Thyroid gland (tissue), 4 donors: ENCODE measurements at places on chromosomes 3 and 15. TPM values are rescaled to one million over a fixed set of nuclear protein-coding genes. Genes with fewer than 3 reads are reported as not detected.

CPB1 gene
- not detected for total RNA-seq

GRAMD2A gene
- total RNA-seq: 26.9 TPM

DNA sequence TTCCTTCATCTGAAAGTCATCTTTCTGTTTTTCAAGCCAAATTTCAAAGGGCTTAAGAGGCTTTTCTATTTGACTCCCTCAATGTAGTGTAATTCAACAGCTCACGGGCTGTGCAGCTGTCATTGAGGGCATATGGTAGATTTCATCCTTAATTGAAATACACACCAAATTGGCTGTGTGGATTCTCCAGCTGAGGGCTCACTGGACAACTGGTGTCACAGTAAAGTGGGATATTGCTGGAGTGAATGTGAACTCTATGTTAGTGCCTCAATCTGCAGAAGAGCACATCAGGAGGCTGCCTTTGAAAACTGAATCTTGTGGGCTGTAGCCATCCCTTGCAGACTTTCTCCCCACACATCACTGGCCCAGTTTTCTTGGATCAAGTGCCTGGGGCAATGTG lies 120.1 kb downstream of the GALK2 start:
- no peak overlapping the region for H3K27ac ChIP-seq
- H3K4me3 ChIP-seq: no peak overlapping the region
- DNase-seq: no peak

DNA sequence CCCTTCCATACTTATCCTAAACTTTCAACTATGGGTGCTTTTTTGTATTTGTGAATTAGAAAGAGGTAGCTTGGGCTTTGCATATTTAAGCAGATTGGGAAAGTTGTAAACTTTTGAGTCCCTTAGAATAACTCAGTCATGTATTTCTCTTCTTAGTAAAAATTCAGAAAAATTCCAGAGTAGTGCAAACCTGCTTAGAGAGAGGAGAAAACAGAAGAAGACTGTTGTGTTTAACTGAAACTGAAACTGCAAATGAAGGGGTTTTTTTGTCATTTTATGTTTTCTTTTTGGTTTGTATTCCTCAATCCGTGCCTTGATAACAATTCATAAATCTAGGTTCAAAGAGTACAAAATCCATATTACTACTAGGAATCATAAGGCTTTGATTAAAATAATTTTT lies 31.3 kb downstream of the CD200 start:
- peaks cover 45% of the 10 kb centered on the region for H3K4me1 ChIP-seq
- H3K27ac ChIP-seq: peak overlapping the region; percentile 87
- H3K27me3 ChIP-seq: no peaks in the 10 kb centered on the region
- no peaks in the 10 kb centered on the region for H3K36me3 ChIP-seq
- H3K4me3 ChIP-seq: no peak overlapping the region

DNA sequence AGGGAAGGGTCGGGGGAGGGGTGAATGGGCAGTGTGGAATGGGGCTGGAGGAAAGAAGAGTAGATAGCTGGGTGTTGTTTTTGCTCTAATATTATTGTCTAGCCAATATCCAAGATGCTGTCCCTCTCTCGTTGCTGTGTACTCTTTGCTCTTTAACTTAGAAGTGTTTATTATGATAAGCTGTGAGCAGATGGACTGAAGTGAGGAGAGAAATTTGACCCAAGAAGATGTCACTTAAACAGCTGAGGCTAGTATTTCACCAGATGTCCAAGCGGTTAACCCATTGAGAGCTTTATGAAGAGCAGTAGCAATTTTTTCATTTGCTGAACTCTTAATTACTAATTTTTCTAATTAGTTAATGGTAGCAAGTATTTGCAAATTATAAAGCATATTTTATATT lies 212.2 kb upstream of the TP63 start:
- no peaks in the 10 kb centered on the region for H3K27me3 ChIP-seq
- no peak for DNase-seq
- no peaks in the 10 kb centered on the region for H3K36me3 ChIP-seq
- no peak overlapping the region for H3K4me3 ChIP-seq
- no peaks in the 10 kb centered on the region for H3K4me1 ChIP-seq

DNA sequence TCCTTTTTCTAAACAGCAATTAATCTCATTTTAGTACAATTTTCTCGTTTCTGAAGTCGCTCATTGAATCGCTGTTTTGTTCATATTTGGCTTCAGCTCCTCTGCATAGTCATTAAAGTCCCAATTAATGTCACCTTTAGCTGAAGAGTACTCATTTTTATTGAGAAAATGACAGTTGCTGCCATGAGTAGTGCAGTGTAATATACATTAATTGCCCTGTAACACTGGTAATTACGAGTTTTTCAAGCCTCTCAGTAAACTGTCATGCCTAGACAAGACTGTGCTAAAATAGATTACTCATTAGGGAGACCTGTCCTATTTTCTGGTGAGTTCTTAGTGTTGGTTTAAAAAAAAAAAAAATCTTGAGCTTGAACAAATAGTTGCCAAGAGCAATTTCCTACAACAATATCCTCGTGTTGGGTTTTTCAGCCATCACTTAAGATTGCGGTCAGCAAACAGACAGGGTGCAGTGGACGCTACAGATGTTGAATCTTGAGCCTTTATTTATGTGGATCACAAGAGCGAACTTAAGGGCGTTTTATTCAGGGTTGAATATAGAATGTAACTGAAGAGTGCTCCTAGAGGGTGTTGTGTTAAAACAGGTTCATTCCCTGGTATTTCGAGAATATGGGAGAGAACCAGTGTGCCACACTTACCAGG lies 176.0 kb downstream of the CDIN1 start:
- H3K4me1 ChIP-seq: no peaks in the 10 kb centered on the region
- no peak overlapping the region for H3K4me3 ChIP-seq
- no peak for DNase-seq
- no peaks in the 10 kb centered on the region for H3K36me3 ChIP-seq
